ENCODE measurements at places on chromosomes 3 and 15.
A peak's percentile ranks its signal among the peaks of the same experiment; 100 is the strongest.

GRCh38 chr3:59978979-59979378 lies 929.2 kb upstream of the CFAP20DC start:
- no peak for DNase-seq

GRCh38 chr3:143956838-143957237 lies 14.8 kb upstream of the DIPK2A start:
- DNase-seq: no peak

GRCh38 chr3:176789281-176789705 lies 408.0 kb downstream of the TBL1XR1 start:
- DNase-seq: no peak

DNA sequence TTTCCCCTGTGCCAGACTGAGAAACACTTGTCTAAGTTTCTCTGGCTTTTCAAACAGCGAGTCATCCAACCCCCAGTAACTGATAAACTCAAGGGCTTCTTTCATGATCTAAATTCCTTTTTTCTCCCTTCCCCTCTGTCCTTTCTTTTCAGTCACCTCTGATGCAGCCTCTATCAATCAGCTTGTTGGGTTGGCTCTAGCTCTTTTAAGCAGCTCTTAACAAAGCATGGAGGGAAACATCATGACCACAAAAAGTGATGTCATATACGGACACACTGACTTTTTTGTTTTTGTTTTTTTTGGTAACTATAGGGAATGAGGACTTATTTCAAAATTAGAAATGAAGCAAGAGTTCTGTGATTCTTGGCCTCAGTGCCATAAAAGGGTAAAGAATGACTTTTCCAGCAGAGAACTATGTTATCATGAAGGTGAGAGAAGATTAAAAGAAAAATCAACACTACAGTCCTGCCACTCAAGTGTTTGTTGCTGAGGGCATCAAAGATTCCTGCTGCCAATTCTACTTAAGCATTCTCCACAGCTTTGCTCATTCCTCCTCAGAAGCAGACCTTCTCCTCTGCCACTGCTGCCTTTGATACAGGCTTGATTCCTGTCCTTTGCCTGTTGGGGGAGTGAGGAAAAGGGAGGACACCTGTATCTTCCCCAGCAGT lies 457.0 kb upstream of the ONECUT1 start:
- DNase-seq: no peak

DNA sequence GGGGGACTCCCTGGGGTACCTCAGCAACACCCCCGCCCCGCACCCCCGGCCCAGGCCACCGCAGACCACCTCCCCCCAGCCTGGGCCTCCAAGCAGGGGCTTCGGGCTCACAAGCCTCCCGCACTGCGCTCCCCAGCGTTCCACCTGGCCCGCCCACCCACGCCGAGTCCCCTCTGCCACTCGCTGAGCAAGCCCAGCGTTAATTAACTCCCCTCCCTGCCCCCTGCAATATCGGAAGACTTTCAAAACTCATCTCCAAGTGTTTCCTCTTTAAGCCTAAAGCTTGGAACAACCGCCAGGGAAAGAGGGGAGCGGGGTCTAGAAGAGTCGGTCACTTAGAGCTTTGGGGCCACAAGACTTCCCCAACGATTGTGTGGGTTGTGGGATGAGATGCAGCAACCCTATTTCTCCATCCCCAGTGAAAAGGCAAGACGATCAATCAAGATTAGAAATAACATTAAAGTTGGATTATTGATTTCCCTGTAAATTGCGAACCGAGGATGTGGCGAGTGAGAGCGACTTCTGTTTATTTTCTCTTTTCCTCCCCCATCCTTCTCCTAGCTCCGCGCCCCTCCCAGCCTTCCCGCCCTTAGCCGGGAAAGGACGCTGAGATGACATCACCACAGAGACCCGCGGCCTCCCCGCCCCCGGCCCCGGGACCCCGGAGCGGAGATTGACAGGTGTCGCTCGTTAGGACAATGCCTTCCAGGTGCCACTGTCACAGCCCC lies 30.2 kb downstream of the NR2F2 start:
- DNase-seq: no peak

DNA sequence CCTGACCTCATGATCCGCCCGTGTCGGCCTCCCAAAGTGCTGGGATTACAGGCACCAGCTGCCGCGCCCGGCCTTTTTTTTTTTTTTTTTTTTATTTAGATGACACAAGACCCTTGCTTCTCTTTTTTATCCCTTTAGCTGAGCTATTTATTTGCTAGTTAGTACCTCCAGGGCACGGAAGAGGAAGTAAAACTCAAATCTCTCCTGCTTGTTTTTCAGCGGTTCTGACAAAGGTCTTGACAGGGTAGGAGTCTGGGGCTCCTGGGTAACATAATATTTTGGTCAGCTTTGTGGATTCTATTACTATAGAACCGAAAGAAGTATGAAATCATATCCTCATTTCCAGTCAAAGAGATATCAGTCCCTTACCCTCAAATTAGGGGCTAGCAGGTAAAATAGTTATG lies 44.0 kb upstream of the ETV5 start:
- peak; percentile 97 for DNase-seq

GRCh38 chr15:20645956-20646355 lies 104.4 kb upstream of the GOLGA6L6 start:
- no peak for DNase-seq

GRCh38 chr3:32239307-32240158 lies 1.1 kb downstream of the CMTM8 start:
- no peak for DNase-seq

GRCh38 chr3:134312072-134312872 lies 61.6 kb upstream of the RYK start:
- DNase-seq: no peak

- no peak for DNase-seq
Observed at GRCh38 chr3:82281205-82281604, 519.8 kb upstream of the GBE1 start.

DNA sequence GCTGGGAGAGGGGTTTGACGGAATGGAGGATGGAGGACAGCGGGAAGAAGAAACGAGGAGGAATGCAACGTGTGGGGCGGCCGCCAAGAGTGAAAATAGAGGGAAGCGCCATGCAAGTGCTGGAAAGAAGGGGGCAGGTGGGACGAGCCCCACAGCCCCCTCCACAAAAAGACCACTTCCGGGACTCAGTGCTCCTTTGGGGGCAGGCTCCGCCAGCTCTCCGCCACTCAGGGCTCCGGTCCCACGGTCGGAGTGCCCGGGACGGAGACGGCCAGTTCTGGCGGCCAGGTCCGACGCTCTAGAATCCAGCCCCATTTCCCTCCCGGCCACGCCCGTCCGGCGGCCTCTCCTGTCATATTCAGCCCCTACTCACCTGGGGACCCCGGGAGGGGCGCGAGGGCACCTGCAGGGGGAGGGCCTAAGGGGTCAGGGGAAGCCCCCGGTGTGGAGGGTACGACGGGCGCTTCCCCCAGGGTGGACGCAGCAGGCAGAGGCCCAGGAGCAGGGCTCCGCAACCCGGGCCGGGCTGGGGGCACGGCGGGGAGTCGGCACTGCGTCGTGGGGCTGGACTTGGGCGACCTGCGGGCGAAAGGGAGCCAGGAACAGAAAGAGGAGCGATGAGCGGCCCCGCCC lies 25.5 kb upstream of the CSPG4 start:
- no peak for DNase-seq

GRCh38 chr3:40306336-40306735 lies 3.2 kb upstream of the EIF1B start:
- DNase-seq: no peak

DNA sequence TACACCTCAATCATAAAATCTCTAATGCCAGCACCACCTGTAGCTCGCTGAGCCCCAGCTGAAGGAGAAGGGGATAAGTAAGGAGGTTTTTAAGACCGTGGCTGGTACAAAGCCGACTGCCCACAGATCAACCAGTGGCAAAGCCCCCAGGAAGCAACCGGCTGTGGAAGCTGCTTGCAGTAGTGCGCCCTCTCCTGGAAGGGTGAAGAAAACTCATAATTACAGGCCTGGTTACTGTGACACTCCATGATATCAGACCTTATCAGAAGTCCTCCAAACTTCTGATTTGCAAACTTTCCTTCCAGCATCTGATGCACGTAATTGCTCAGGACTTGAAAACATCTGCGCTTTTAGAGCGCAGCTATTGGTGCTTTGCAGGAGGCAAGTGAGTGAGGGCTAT lies 63.1 kb upstream of the MCTP2 start:
- DNase-seq: no peak

- no peak for DNase-seq
Observed at GRCh38 chr15:78909791-78910228, 35.0 kb downstream of the CTSH start.
